Activated CD4-positive, alpha-beta T cell treated with anti-CD3 and anti-CD28 coated beads, Interleukin-2, Interleukin-6, amounts not matched to agents 100 ng/mL and 50 ng/mL, durations not matched to agents 16 hours and 8 hours (primary cell): ENCODE measurements at places on chromosomes 12 and 14.

- no peak for DNase-seq
Observed at GRCh38 chr14:54927551-54927950, 24.9 kb upstream of the GCH1 start.

GRCh38 chr12:129394177-129394825 lies 509.5 kb downstream of the TMEM132D start:
- DNase-seq = no peak

- no peak for DNase-seq
Observed at GRCh38 chr14:103558071-103558882, 4.2 kb downstream of the BAG5 start.

GRCh38 chr12:116381744-116382685 lies 104.5 kb upstream of the MED13L start:
- DNase-seq = no peak

GRCh38 chr12:4243091-4243490 lies 30.5 kb upstream of the CCND2 start:
- no peak for DNase-seq

DNA sequence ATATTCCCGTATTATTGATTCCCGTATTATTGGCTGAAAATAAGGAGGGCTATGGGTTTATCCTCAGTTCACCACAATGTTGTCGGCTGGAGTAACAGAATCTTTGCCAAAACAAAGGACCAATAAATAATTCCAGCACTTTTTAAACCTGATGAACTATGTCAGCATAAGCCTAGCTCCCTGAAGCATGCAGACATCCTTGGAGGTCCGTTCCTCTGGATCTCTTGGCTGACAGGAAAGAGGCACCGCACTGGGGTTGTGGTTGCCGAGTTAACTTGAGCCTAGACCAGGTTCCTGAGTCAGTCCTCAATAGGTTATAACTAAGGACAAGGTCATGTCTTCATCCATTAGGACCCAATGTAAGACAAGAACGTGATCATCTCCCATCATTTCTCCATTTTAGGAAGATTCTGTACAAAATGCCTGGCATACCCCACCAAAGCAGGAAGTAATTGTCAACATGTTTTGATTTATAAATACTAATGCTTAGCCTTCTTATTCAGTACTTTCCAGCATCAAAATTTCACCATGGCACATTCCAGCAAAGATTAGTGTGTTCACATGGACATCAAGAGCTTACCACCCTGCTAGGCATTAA lies 36.6 kb downstream of the NID2 start:
- DNase-seq = no peak

DNA sequence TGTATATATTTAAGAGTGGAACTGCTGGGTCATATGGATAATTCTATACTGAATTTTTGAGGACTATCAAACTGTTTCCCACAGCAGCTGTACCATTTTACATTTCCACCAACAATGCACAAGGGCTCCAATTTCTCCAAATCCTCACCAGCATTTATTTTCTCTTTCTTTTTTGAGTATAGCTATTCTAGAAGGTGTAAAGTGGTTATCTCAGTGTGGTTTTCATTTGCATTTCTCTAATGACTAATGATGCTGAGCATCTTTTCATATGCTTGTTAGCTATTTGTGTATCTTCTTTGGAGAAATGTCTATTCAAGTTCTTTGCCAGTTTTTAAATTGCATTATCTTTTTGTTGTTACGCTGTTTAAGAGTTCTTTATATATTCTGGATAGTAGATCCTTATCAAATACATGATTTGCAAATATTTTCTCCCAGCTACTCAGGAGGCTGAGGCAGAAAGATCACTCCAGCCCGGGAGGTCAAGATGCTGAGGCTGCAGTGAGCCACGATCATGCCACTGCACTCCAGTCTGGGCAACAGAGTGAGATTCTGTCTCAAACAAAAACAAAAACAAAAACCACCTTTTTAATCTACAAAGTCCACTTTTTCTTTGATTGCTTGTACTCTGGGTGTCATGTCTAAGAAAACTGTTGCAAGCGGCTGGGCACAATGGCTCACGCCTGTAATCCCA lies 32.8 kb downstream of the GTF2A1 start:
- DNase-seq = no peak

GRCh38 chr14:101152855-101153254 lies 249.3 kb upstream of the RTL1 start:
- DNase-seq = no peak

GRCh38 chr12:111766608-111767361 lies at the start of gene ALDH2:
TSS of gene ALDH2 (plus strand) at chr12:111766933. CDS start at chr12:111766983, 50 bp downstream.
- DNase-seq = peak; percentile 22

DNA sequence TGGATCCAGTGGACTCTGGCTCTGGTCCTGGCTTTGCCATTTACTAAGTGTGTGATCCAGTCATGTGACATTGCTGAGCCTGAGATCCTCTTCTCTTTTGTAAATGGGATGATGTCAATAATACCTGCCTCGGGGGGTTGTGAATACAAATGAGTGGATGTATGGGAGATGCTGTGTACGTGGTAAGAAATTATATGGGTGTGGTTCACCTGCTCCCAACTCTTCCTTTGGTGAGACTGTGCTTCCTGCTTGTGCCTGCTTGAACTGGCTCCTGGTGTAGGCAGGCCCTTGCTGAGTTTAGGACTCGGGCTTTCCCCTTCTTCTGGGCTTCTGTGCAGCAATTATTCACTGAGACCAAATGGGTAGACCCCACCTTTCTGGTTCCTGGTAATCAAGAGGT lies 189.5 kb upstream of the FRMD6 start:
- no peak for DNase-seq

- no peak for DNase-seq
Observed at GRCh38 chr12:95368931-95369330, 105.0 kb upstream of the METAP2 start.

DNA sequence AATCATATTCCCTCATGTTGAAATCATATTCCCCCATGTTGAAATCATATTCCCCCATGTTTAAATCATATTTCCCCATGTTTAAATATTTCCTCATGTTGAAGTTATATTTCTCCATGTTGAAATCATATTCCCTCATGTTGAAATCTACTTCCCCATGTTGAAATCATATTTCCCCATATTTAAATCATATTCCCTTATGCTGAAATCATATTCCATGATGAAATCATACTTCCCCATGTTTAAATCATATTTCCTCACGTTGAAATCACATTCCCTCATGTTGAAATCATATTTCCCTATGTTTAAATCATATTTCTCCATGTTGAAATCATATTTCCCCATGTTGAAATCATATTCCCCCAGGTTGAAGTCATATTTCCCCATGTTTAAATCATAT lies 34.6 kb upstream of the ADGRD1 start:
- DNase-seq = no peak
